ENCODE measurements at places on chromosomes 7 and 10.

- peak; percentile 96 for DNase-seq
These were observed 87.2 kb upstream of the DUSP5 start for GRCh38 chr10:110410329-110411046.

GRCh38 chr7:108321359-108321758 is 134.9 kb downstream of the NRCAM start:
- DNase-seq, result no peak

DNA sequence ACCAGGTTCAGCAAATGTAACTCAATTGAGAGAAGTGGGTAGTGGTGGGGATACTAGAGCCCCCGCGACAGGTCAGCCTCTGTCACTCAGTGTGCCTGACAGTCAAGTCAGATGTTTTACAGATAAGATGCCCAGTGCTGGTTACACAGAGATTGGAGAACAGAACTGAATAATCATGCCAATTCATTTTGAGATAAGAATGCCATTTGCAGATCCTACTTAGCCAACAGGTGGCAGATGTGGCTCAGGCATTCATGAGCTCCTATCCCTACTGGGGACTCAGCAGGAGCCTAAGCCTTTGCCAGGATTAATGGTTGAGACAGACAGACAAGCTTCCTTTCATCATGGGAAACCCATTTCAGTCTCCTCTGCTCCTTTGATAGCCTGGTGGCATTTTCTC is 137.8 kb downstream of the MAPK8 start:
- DNase-seq, result no peak

DNA sequence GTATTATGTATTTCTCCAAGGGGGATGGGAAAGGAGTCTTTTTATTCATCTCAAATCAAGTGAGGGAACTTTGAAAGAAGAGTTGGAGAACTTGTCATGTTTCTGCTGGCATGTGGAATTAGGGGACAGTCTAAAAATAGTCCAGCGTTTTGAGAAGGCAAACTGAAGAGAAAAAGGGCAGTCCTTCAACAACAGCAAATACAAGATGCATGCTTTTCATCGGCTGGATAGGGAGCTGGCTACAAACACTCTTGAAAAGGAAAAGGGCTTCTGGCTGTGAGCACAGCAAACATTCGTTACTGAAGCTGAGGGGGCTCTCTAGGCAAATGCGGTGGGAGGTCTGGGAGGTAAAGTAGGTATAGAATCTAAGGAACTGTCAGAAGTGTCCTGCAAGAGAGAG is 91.9 kb downstream of the AHR start:
- no peak for DNase-seq

- DNase-seq, result no peak
These were observed 65.6 kb upstream of the SEC61G start for GRCh38 chr7:54824655-54825054.

- DNase-seq, result no peak
These were observed 58.3 kb downstream of the ZNF518A start for GRCh38 chr10:96188421-96188820.

- no peak for DNase-seq
These were observed 2.6 kb upstream of the ZPBP start for GRCh38 chr7:50095634-50096033.

- no peak for DNase-seq
These were observed 160.8 kb upstream of the WNT16 start for GRCh38 chr7:121167971-121168370.

- no peak for DNase-seq
These were observed 838.1 kb downstream of the DNAJB9 start for GRCh38 chr7:109407756-109408155.

GRCh38 chr7:50330696-50331095 is 26.2 kb downstream of the IKZF1 start:
- no peak for DNase-seq

- no peak for DNase-seq
These were observed 390.3 kb downstream of the KCNMA1 start for GRCh38 chr10:77247031-77247990.

GRCh38 chr10:4847561-4848355 is 21.8 kb downstream of the AKR1E2 start:
- DNase-seq, result no peak

DNA sequence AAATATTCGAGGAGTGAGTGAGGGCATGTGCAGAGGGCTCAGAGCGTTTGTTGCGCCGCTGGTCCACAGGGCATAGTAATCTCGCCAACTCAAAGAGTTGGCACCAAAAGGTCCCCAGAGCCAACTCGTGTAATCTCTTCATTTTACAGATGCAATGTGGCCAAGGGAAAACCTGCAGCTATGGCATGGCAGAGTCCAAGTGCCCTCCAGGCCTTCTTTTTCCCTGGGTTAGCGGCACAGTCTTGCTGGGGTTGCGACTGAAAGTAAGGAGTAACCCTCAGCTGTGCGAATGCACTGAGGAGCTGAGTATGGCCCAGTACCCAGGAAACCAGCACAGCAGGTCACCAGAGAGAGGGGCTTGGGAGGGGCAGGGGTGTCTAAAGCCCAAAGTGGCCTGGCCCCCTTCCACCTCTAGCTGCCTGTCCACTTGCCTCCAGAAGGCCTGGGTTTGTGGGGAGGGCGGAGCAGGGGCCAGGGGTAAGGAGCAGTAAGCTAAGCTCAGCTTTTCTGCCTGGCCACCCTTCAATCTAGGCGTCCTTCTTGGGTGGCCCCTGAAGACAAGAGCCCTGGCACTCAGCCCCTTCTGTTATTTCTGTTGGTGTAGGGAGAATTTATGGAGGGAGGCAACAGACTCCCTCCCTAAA is 3.3 kb upstream of the GAD2 start:
- no peak for DNase-seq

- no peak for DNase-seq
These were observed 134.6 kb downstream of the JAZF1 start for GRCh38 chr7:28046035-28046434.

DNA sequence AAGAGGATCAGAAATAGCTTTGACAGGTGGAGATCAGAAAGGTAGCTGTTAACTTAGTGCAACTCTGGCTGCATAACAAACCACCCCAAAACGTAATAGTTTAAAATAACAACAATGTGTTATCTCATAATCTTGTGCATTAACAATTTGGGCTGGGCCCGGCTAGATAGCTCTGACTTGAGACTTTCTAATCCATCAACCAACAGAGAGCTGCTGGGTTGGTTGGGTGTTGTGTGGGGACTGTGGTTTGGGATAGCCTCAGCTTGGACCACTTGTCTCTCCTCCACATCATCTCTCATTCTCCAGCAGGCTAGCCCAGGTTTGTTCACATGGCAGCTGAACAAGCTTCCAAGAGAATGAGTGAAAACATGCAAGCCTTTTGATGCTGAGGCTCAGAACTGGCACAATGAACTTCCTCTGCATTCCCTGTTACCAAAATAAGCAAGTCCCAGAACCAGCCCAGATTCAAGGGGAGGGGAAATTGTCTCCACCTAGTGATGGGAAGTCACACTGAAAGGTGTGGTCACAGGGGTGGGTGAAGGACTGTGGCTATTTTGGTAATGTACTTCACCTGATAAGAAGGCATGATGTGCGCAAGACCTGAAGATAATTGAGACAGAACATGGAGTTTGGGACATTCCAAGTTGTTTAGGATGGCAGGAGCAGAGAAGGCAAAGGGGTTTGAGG is 20.4 kb upstream of the ASAH2 start:
- no peak for DNase-seq

DNA sequence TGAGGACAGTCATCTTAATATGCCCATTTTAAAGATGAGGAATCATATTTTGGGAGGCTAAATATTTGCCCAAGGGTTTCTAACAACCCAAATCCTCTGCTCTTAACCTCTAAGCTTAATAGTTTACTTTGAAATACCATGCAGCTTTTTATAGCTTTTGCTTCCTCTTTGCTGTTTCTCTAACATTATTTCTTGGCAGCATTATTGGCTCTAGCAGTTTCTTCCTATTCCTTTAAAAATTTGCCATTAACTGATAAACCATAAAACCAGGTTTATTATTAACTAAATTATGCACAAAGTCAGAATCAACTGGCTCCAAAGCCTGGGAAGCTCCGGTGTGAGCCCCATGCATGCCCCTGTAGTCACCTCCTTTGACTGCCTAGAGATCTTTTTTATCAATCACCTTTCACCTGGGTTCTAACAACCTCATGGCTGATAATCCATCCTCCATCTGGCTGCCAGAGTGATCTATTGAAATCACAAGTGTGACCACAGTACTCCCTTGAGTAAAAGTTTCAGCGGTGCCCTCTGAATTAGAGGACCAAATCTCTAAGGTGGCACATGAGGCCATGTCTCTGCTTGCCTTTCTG is 62.4 kb downstream of the ITGB8 start:
- DNase-seq, result no peak

- no peak for DNase-seq
These were observed 43.7 kb downstream of the OSBPL3 start for GRCh38 chr7:24936121-24936824.

GRCh38 chr7:48300301-48300700 is 129.0 kb downstream of the ABCA13 start:
- no peak for DNase-seq

DNA sequence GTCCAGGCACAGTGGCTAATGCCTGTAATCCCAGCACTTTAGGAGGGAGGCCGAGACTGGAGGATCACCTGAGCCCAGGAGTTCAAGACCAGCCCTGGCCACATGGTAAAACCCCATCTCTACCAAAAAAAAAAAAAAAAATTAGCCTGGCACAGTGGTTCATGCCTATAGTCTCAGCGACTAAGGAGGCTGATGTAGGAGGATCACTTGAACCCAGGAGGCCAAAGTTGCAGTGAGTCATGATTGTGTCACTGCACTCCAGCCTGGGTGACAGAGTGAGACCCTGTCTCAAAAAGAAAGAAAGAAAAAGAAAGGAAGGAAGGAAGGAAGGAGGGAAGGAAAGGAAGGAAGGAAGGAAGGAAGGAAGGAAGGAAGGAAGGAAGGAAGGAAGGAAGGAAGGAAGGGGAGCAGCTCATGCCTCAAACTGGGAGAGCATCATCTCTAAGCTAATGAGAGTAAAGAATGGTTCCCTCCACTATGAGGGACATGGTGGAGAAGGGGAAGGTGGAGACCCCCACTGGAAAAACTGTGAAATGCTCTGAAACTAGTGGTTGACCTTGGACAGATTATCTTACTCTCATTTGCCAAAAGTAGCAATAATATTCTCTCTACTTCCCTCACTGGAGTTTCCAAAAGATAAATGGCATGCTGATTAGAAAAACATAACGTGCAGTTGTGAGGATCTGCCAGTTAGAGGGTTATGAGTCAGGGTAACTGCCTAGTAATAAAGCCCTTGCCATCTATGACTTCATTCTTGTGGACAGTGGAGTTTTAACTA is 16.8 kb downstream of the GIMAP5 start:
- DNase-seq, result no peak

- no peak for DNase-seq
These were observed 28.8 kb downstream of the CNOT4 start for GRCh38 chr7:135480966-135481597.

- DNase-seq, result no peak
These were observed 28.6 kb upstream of the BMPER start for GRCh38 chr7:33876596-33877274.

DNA sequence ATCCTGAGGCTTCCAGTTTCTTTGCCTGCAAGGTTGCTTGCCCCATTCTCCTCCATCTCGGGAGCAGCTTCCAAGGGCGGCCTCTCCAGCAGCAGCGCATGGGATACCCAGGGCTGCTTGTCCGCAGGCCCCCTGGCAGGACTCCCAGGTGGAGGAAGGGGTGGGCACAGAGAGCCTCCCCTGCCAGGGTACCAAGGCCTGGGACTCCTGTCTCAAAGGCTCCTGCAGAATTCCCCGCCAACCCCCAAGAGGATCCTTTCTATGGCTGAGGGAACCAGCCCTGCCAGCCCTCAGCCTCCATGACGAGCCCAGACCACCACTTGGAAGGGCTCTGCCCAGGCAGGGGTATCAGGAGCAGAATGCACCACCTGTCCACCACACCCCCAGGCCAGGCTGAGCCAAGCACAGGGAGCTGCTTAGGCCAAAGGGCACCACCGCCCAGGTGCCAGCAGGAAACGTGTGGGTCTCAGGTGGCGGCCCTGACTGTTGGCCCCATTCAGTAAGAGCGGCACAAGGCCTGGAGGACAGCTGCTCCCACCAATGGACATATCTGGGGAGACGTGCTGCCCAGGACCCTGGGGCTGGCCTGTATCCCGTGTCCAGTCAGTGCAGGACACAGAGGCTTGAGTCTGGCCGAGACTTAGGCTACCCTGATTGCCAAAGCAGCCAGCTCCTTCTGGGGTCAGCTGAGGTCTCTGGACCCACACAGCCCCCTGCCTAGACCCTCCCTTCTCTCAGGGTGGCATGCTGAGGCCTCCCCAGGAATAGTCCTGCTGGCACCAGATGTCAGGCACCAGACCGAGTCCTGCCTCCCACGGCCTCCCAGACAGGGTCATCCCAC is 33.8 kb upstream of the INPP5A start:
- DNase-seq, result no peak

GRCh38 chr10:20485554-20485953 is 411.6 kb downstream of the NEBL start:
- no peak for DNase-seq

DNA sequence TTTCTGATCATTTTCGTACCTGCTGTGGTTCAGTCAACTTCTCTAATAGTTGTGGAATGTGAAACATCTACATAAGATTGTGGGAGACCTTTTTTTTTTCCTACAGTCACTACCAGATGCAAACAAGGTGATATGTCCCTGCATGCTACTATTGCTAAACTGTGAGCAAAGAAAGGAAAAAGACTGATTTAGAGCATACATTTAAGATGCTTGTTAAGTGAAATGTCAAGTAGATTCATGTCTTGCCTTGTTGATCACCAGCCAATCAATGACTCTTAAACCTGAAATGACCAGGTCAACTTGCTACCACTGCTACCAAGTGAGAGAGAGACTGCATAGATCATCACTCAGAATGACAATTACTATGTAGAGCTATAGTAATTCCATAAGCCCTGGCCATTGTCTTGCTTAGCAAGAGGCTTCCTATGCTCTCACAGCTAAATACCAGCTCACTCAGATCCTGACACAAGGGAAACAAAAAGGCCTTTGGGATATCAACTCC is 84.3 kb upstream of the SKAP2 start:
- no peak for DNase-seq

DNA sequence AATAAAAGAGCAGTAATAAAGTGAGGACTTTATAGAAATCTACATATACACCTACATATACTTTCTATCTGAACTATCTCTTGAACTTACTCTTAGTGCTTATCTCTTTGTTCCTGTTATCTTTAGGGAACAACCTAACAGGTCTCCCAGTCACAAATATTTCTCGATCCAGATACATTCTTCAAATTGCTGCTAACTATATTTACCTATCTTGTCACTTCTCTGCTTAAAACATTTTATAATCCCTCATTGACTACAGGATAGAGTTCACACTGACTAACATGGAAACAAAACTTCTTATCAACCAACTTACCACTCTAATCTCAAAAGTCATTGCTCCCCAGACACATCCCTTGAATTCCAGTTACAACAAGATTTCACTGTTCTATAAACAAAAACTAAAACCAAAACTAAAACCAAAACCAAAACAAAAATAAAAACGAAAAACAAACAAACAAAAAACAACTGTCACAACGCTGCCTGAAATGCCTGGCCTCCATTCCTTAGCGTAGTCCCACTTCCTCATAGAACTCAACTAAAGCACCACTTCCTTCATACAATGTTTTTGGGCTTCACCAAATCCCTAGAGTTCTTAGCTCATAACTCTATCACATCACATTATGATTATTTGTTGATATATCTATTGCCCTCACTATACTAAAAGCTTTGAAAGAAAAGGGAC is 134.7 kb downstream of the SEMA3D start:
- no peak for DNase-seq

GRCh38 chr10:102645388-102645740 is 1.1 kb downstream of the TRIM8 start:
- DNase-seq, result no peak

- DNase-seq, result no peak
These were observed 107.8 kb downstream of the SRI start for GRCh38 chr7:88111954-88112471.

Data from RWPE2 (cell line).